ENCODE measurements at places on chromosomes 7 and 10.

DNA sequence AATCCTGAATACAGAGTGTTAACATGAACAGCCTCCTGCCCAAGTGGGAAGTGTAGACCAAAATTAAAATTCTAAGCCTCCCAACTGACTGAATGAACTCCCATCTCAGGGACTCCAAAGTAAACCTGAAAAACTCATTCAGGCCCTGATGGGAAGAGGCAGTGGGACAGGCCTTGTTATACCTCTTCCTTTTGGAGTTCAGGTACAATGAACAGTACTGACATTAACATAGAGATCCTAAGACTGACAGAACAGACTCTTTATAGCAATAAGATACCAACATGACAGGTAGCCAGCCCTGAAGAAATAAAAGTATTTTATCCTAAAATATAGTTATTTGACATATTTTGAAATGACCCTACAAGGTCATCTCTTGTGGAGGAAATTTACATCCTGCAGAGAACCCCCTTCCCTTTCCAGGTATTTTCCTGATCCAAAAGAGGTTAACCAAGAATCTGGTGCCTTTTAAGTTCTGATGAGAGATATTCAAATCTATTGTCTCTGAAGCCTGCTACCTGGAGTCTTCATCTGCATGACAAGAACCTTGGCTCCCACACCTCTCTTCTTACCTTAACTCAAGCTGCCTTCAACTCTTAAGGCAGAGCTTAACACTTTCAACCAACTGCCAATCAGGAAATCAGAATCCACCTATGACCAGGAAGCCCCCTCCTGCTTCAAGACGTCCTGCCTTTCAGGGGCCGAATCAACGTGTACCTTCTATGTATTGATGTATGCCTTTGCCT, 103.3 kb upstream of the PFKP start:
- no peaks in the 10 kb centered on the region for H3K4me1 ChIP-seq
- no peak overlapping the region for H3K27ac ChIP-seq
- peaks cover 7% of the 10 kb centered on the region for H3K27me3 ChIP-seq
- H3K4me3 ChIP-seq, result no peak overlapping the region
- no peaks in the 10 kb centered on the region for H3K36me3 ChIP-seq

DNA sequence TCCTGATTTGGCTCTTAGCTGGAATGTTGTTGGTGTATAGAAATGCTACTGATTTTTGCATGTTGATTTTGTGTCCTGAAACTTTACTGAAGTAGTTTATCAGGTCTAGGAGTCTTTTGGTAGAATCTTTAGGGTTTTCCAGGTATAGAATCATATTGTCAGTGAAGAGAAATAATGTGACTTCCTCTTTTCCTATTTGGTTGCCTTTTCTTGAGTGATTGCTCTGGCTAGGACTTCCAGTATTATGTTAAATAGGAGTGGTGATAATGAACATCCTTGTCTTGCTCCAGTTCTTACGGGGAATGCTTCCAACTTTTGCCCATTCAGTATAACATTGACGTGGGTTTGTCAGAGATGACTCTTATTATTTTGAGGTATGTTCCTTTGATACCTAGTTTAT, 52.0 kb downstream of the ZNF783 start:
- no peaks in the 10 kb centered on the region for H3K4me1 ChIP-seq
- no peaks in the 10 kb centered on the region for H3K36me3 ChIP-seq
- no peak overlapping the region for H3K27ac ChIP-seq

- H3K4me1 ChIP-seq, result peaks cover 45% of the 10 kb centered on the region
- peaks cover 35% of the 10 kb centered on the region for H3K27me3 ChIP-seq
- H3K36me3 ChIP-seq, result no peaks in the 10 kb centered on the region
These were observed 45.6 kb downstream of the PDIA4 start for GRCh38 chr7:148982654-148983199.

DNA sequence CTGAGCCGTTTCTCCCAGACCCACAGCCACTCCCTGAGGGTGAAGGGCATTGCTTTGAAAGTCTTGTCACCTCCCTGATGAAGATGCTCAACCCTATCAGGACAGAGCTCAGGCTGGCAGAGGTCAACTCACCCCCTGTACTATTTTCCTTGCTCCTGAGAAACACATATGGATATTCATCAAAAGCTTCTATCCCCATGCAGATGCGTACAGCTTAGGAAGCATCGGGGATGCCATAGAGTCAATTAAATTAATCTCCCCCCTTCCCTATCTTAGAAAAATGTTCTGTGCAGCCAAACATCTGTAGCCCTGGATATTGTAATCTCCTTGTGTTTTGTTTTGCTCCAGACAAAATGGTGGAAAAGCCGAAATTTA, 67.2 kb downstream of the EMX2 start:
- H3K27ac ChIP-seq, result no peak overlapping the region
- no peaks in the 10 kb centered on the region for H3K27me3 ChIP-seq
- H3K4me3 ChIP-seq, result no peak overlapping the region
- no peak for DNase-seq
- H3K4me1 ChIP-seq, result no peaks in the 10 kb centered on the region
- no peaks in the 10 kb centered on the region for H3K36me3 ChIP-seq

All from activated CD4-positive, alpha-beta memory T cell treated with anti-CD3 and anti-CD28 coated beads, Interleukin-2, amount 10 ng/mL, durations not matched to agents 7 days and 5 days (primary cell).